Aorta (tissue), 5 donors: ENCODE measurements at places on chromosomes 5 and 9.

- DNase-seq, result no peak
Observed at GRCh38 chr5:54741711-54742110, 224.2 kb downstream of the SNX18 start.

- DNase-seq, result no peak
Observed at GRCh38 chr5:118675247-118675646, 313.1 kb downstream of the DTWD2 start.

GRCh38 chr9:92276331-92277032 is 17.0 kb downstream of the IARS1 start:
- no peak for DNase-seq

GRCh38 chr9:37002413-37003217 is 31.5 kb downstream of the PAX5 start:
- DNase-seq, result no peak

- DNase-seq, result no peak
Observed at GRCh38 chr5:163385271-163385670, 52.1 kb upstream of the CCNG1 start.
